Endothelial cell (in vitro differentiated cells): ENCODE measurements at places on chromosomes 12 and 14. TPM values are rescaled to one million over a fixed set of nuclear protein-coding genes. Genes with fewer than 3 reads are reported as not detected.

Gene B4GALNT3
- 4.2 TPM for total RNA-seq

- no peak overlapping the region for H3K4me3 ChIP-seq
- peaks cover 3% of the 10 kb centered on the region for H3K4me1 ChIP-seq
- no peak overlapping the region for H3K27ac ChIP-seq
Measured at GRCh38 chr14:96573473-96574100, 71.4 kb downstream of the PAPOLA start.

GRCh38 chr12:120879102-120879501 is 25.1 kb downstream of the SPPL3 start:
- H3K4me1 ChIP-seq, result peaks cover 4% of the 10 kb centered on the region
- no peaks in the 10 kb centered on the region for H3K36me3 ChIP-seq
- no peak overlapping the region for H3K4me3 ChIP-seq
- peaks cover 1% of the 10 kb centered on the region for H3K27me3 ChIP-seq
- DNase-seq, result no peak

GRCh38 chr12:33514893-33515292 is 75.3 kb upstream of the SYT10 start:
- no peaks in the 10 kb centered on the region for H3K27me3 ChIP-seq
- no peaks in the 10 kb centered on the region for H3K4me1 ChIP-seq
- no peak for DNase-seq
- no peak overlapping the region for H3K27ac ChIP-seq
- H3K36me3 ChIP-seq, result no peaks in the 10 kb centered on the region

DNA sequence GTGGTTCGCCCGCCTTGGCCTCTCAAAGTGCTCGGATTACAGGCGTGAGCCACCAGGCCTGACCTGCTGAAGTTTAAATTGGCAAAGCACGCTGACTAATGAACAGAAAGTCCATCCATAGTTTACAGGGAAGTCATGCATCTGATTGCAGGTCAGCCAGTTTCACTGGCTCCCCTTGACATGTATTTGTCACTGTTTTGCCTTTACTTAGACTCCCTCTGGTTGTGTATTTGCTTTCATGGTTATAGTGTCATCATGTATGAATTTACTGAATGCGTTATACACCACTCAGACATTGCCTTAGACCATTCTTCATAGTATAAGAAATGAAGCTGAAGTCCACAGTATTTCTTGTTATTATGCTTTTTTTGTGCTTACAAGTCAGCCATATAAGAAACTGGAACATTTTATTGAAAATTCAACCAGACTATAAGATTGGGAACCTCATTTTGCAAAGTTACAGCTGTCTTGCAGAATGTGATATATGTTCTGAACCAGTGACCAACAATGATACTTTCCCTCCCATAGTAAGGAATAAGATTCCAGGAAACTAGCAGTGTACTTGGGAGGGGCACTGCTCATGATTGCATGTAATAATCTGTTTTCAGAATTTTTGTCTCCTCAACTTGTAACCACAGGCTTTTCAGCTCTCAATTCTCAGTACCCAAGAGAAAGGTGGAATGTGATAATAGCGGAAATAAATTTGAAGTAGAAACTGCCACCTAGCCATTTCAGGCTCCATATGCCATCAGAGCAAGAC is 51.9 kb upstream of the ATF7IP start:
- no peaks in the 10 kb centered on the region for H3K27me3 ChIP-seq
- no peak overlapping the region for H3K4me3 ChIP-seq
- no peak for DNase-seq
- no peaks in the 10 kb centered on the region for H3K36me3 ChIP-seq

Gene TMEM233
- 7.2 TPM for total RNA-seq

DNA sequence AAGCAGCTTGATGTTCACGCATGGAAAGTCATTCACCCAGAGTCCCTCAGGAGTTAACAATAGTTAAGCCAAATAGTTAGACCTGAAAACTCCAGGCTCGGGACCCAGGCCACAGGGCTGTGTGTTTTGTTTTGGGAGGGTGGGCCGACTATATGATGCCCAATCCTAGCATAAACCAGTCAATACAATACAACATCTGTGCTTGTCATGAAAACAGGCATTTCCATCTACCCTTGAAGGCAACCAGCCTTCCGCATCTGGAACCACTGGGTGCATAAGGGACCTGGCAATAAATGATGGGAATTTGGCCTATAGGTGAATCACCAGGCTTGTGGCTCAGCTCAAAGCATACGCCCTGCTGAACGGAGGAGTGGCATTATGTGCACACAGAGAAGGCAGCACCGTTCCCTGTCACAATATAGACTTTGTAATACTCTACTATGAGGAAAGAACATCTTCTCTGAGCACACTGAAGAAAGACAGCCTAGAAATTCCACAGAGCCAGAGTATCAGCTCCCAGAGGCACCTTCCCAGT is 91.0 kb upstream of the FOXN3 start:
- H3K4me1 ChIP-seq, result peaks cover 29% of the 10 kb centered on the region
- no peak overlapping the region for H3K4me3 ChIP-seq
- no peak for DNase-seq
- H3K27me3 ChIP-seq, result no peaks in the 10 kb centered on the region
- H3K27ac ChIP-seq, result no peak overlapping the region
- peaks cover 24% of the 10 kb centered on the region for H3K36me3 ChIP-seq

Gene ZC2HC1C
- total RNA-seq, result 1.6 TPM

DNA sequence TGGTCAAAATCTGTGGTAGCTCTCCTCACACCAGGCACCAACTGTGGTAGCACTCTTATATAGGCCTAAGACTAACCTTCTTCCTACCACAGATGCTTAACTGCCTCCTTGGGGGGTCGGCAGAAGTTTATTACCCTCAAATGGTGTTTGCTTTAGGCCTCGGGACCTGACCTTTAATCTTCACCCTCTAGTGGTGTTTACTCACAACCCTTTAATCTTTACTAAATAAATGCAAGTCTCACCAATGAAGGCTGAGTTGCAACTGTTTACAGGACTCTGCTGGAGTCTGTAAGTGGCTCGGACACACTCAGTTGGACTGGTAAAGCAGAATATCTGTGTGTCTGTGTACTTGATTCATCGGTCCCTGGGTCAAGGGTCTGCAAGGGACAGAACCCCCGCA is 29.4 kb downstream of the CCER1 start:
- DNase-seq, result no peak
- H3K27me3 ChIP-seq, result peaks cover 2% of the 10 kb centered on the region
- no peak overlapping the region for H3K27ac ChIP-seq

DNA sequence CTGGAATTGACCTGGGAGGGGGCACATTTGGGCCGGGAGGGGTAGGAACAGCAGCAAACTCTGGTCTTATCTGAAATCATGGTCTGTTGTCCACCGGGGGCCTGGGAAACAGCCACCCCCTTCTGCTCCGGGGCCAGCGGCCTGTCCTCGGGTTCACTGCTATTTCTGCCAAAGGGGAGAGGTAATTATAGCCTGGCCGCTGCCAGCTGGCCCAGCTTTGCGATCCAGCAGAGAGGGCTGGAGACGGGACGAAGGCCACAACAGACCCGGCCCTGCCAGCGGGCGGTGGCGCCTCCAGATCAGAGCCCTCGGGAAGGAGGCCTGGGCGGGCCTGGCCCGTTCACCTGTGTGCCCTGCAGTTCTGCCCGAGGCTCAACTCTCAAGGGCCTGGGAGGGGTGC is at the start of gene C14orf180:
TSS of gene C14orf180 (plus strand) at position 258 of the 400 bp plus-strand sequence. CDS start 6,667 bp downstream, outside the sequence.
- no peak within 1 kb of the TSS for H3K4me3 ChIP-seq
- H3K36me3 ChIP-seq, result peaks cover 3% of the 10 kb centered on the region
- no peaks in the 10 kb centered on the region for H3K4me1 ChIP-seq
- H3K27ac ChIP-seq, result no peak within 1 kb of the TSS
- no peak for DNase-seq

Gene E2F7
- total RNA-seq, result 6.2 TPM

Gene KRT84
- not detected for total RNA-seq

Gene DDX24
- total RNA-seq, result 89.6 TPM

Gene CPNE6
- not detected for total RNA-seq

DNA sequence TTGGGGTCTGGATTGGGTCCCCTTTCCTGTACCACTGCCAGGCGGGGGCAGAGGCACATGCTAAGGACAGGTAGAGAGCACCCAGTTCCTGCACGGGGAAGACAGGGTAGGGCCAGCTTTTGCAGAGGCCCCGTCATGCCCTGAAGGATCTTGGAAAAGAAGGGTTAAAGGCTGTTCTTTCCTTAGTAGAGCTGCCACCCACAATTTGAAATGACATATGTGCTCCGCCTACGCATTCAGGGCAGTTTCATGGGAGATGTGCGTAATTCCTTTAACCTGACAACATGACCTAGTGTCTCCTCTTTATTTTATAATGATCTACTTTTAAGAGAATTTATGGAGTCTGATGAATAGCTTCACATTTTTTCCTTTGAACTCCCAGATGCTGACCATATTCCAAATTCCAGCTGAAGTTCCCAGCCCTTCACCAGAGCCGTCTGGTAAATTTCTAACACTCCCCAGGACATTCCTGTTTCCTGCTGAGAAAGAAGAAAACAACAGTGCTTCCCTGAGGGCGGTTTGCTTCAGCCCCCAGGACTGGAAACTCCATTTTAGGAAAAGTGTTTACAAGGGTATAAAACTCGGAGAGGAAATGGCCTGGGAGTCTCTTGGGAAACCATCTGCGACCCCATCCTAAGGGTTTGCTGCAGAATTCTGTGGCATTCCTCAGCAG is 58.9 kb upstream of the PLEKHG3 start:
- H3K27me3 ChIP-seq, result peaks cover 2% of the 10 kb centered on the region
- peak; percentile 22 for DNase-seq
- H3K36me3 ChIP-seq, result no peaks in the 10 kb centered on the region
- H3K27ac ChIP-seq, result peak overlapping the region; percentile 99
- peak overlapping the region; percentile 70 for H3K4me3 ChIP-seq
- H3K4me1 ChIP-seq, result peaks cover 28% of the 10 kb centered on the region

- no peak overlapping the region for H3K27ac ChIP-seq
- DNase-seq, result no peak
- H3K4me3 ChIP-seq, result no peak overlapping the region
- peaks cover 10% of the 10 kb centered on the region for H3K4me1 ChIP-seq
Measured at GRCh38 chr12:113684908-113685782, 213.5 kb upstream of the LHX5 start.

Gene ZNF891
- total RNA-seq, result 2.0 TPM

Gene ACRBP
- 19.3 TPM for total RNA-seq

GRCh38 chr12:19539836-19540235 is 100.5 kb downstream of the AEBP2 start:
- H3K4me3 ChIP-seq, result no peak overlapping the region
- H3K4me1 ChIP-seq, result peaks cover 7% of the 10 kb centered on the region
- H3K36me3 ChIP-seq, result peaks cover 6% of the 10 kb centered on the region
- H3K27me3 ChIP-seq, result peaks cover 5% of the 10 kb centered on the region
- peak overlapping the region; percentile 79 for H3K27ac ChIP-seq
- no peak for DNase-seq

DNA sequence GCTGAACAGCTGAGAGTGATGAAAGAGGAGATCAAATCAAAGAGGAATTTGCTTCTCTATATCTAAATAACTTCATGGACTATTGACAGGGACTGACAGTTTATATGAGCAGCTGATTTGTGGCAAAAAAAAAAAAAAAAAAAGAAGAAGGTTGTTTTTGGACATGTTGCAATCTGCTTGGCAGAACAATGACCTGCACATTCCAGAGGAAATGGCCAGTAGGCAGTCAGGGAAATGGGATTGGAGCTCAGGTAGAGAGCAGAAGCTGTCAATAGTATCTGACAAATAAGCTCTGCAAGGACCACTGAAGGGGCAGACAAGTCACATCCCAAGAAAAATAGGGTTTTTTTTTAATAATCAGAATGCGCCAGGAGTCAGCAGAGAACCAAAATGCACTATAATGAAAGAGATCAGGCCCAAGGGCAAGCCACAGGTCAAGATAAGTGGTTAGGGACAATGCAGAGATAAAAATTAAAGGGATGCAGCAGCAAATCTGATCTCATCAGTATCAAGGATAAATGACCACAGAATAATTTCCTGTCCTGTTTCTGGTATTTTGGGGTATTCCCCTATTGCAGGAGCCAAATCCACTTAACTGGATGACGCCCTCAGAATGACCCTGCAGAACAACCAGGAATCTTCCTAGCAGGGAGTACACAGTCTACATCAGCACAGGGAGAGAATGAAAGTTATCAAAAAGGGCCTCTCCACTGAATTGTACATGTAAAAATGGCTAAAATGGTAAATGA is 22.6 kb upstream of the DUSP16 start:
- H3K4me3 ChIP-seq, result no peak overlapping the region
- H3K27me3 ChIP-seq, result peaks cover 2% of the 10 kb centered on the region
- peak overlapping the region; percentile 55 for H3K27ac ChIP-seq
- peaks cover 15% of the 10 kb centered on the region for H3K4me1 ChIP-seq
- DNase-seq, result peak; percentile 8

GRCh38 chr14:68386950-68387779 is 405.7 kb downstream of the ZFP36L1 start:
- H3K36me3 ChIP-seq, result no peaks in the 10 kb centered on the region
- H3K27me3 ChIP-seq, result no peaks in the 10 kb centered on the region
- H3K27ac ChIP-seq, result no peak overlapping the region
- DNase-seq, result no peak
- peaks cover 14% of the 10 kb centered on the region for H3K4me1 ChIP-seq

GRCh38 chr14:59333668-59334067 is 131.5 kb downstream of the GPR135 start:
- no peak for DNase-seq
- H3K36me3 ChIP-seq, result peaks cover 23% of the 10 kb centered on the region
- H3K4me3 ChIP-seq, result no peak overlapping the region
- H3K27ac ChIP-seq, result peak overlapping the region; percentile 52
- H3K27me3 ChIP-seq, result no peaks in the 10 kb centered on the region

Gene NRL
- total RNA-seq, result 1.2 TPM

GRCh38 chr12:88416786-88417185 is 163.5 kb downstream of the KITLG start:
- no peaks in the 10 kb centered on the region for H3K36me3 ChIP-seq
- H3K4me3 ChIP-seq, result no peak overlapping the region
- no peaks in the 10 kb centered on the region for H3K27me3 ChIP-seq
- DNase-seq, result no peak
- H3K4me1 ChIP-seq, result peaks cover 13% of the 10 kb centered on the region

GRCh38 chr12:2256915-2257314 is 204.1 kb downstream of the CACNA1C start:
- H3K4me1 ChIP-seq, result no peaks in the 10 kb centered on the region
- no peak overlapping the region for H3K4me3 ChIP-seq
- H3K36me3 ChIP-seq, result peaks cover 4% of the 10 kb centered on the region
- H3K27me3 ChIP-seq, result no peaks in the 10 kb centered on the region

Gene FAM222A
- total RNA-seq, result 14.2 TPM

DNA sequence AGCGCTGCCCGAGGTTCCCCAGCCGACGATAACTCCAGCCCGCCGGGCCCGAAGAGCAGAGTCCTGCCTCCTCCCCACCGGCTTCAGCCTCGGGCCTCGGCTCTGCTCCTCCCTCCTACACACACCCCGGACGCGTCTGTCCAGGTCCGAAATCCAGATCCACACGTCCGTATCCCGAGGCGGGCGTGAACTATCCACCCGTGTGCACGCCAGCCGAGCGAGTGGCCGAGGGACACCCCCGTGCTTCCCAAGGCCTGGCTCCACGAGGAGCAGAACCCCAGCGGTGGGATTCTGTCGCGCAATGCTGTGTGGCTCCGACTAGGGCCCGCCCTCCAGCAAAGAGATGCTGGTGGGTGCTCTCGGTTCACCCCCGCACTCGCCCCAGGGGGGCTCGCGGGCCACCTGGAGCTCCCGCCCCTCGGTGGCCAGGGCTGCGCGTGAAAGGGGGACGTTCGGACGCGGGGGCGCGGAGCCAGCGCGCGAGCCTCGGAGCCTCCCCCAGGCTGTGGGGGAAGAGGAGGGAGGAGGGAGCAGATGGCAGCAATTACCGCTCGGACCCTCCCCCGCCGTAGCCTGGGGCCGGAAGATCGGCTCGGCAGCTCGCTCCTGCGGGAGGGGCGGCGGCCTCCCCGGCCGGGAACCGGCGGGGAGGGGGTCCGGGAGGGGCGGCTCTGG is 18.9 kb upstream of the ANKRD33 start:
- peak overlapping the region; percentile 15 for H3K4me3 ChIP-seq
- peaks cover 3% of the 10 kb centered on the region for H3K36me3 ChIP-seq
- peaks cover 10% of the 10 kb centered on the region for H3K27me3 ChIP-seq
- no peak overlapping the region for H3K27ac ChIP-seq
